ENCODE measurements at places on chromosomes 3 and 15. TPM values are rescaled to one million over a fixed set of nuclear protein-coding genes. Genes with fewer than 3 reads are reported as not detected.

DNA sequence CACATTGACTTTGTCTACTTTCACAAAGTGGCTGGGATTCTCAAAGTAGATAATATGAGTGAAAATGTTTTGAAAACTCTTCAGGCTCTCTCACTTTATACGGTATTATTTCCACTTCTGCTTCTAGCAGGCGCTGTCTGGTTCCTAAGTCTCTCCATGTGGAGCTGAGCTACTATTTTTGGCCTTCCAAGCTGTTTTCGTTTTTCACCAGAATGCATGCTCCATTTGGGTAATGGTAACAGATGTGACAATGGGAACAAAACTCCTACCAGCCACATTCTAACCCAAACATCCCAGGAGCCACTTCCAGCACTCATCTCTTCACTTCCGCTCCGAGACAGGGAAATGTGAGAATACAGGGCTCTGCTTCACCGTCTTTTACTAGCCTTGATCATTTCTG is 586.7 kb downstream of the NTRK3 start:
- H3K27me3 ChIP-seq: no peaks in the 10 kb centered on the region
- no peaks in the 10 kb centered on the region for H3K4me1 ChIP-seq
- no peak overlapping the region for H3K27ac ChIP-seq
- DNase-seq: no peak

- H3K27me3 ChIP-seq: no peaks in the 10 kb centered on the region
- H3K4me3 ChIP-seq: peak overlapping the region; percentile 64
- no peaks in the 10 kb centered on the region for H3K36me3 ChIP-seq
- H3K4me1 ChIP-seq: peaks cover 9% of the 10 kb centered on the region
- peak overlapping the region; percentile 76 for H3K27ac ChIP-seq
Observed at GRCh38 chr3:98733053-98733811, 29.9 kb upstream of the ST3GAL6 start.

DNA sequence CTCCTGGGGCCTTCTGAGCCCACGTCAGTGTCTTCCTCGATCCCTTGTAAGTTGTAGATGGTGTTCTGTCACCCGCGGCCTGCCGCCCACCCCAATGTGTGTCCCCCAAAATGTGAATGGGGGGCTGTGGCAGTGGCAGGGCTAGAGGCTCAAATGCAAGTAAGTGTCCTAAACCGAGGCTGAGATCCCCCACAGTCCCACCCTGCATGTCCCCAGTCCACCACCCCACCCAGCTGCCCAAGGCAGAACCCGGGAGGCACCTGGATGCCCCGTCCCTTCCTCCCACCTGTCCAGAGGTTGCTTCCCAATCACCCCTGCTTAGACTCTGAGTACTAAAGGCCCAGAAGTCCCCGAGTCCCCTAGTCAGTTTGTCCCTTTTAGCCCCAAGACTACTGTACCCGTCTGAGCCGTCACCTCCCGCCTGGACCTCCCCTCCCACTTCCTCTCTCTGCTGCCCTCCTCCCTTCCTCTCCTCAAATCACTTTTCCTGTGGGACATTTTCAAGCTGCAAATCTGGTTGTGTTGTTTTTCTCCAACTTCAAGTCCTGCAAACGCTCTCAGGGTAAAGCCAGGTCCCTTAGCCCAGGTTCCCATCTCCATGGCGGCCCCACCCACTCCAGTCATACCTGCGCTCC is 11.8 kb upstream of the PLXND1 start:
- no peaks in the 10 kb centered on the region for H3K27me3 ChIP-seq
- DNase-seq: no peak
- no peaks in the 10 kb centered on the region for H3K36me3 ChIP-seq
- H3K4me3 ChIP-seq: no peak overlapping the region
- H3K27ac ChIP-seq: peak overlapping the region; percentile 56

GRCh38 chr3:177932750-177933660 is 603.2 kb upstream of the KCNMB2 start:
- H3K27ac ChIP-seq: no peak overlapping the region
- no peaks in the 10 kb centered on the region for H3K36me3 ChIP-seq
- H3K4me3 ChIP-seq: no peak overlapping the region
- peaks cover 23% of the 10 kb centered on the region for H3K4me1 ChIP-seq
- no peak for DNase-seq
- H3K27me3 ChIP-seq: no peaks in the 10 kb centered on the region

DNA sequence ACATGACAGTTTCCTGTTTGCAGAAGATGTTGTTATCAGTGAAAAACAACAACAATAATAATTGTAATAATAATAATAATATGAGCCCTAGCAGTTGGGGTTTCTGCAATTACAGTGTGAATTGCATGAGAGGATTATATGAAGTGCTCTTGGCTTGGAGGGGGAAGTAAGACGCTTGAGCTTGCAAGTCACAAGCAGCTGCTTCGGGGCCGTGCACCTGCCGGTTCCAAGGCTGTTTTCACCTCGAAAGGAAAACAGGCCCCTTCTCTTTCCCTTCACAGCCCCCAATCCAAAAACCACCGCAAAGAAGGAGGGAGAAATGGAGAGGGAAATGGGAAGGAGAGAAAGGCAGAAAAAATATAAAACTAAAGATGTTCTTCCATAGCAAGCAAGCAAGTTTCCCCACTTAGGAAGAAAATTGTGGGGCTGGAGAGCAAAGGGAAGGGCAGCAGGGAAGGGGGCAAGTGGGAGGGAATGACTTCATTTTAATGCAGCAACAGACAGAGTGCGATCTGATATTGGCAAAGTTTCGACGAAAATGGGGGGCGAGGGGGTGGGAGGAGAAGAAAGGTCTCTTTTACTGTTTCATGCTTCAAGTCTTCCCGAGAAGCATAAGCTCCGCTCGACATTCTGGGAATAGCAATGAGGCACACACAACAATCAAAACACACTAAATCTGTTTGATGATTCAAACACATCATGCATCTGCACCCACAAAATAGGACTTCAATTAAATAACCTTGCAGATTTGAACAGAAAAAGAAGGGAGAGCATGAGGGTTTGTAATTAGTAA is 284.2 kb upstream of the ATP11B start:
- H3K27ac ChIP-seq: no peak overlapping the region
- H3K4me1 ChIP-seq: no peaks in the 10 kb centered on the region
- H3K4me3 ChIP-seq: no peak overlapping the region
- H3K36me3 ChIP-seq: no peaks in the 10 kb centered on the region
- H3K27me3 ChIP-seq: no peaks in the 10 kb centered on the region

- H3K27me3 ChIP-seq: no peaks in the 10 kb centered on the region
- DNase-seq: no peak
- no peaks in the 10 kb centered on the region for H3K4me1 ChIP-seq
- H3K27ac ChIP-seq: no peak overlapping the region
Observed at GRCh38 chr3:125072301-125072700, 16.5 kb upstream of the HEG1 start.

DNA sequence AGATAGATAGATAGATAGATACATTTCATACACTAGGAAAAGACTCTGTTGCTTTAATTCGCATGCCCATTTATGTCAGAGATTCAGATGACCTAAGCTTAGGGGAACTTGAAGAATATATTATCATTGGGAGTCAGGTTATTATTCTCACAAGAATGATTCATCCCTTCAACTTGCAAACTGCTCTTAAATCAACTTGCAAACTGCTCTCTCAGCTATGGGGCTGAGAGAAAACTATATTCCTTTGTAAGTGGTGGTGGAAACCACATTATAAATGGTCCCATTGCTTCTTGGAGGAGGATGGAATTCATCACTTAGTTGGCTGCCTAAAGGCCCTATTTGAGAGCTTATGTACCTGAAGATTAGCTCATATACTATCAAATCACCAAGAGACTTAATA is 160.9 kb upstream of the STAC start:
- no peak for DNase-seq
- peaks cover 17% of the 10 kb centered on the region for H3K4me1 ChIP-seq
- H3K36me3 ChIP-seq: no peaks in the 10 kb centered on the region
- H3K27ac ChIP-seq: no peak overlapping the region
- H3K4me3 ChIP-seq: no peak overlapping the region

- H3K4me3 ChIP-seq: no peak overlapping the region
- DNase-seq: no peak
- no peak overlapping the region for H3K27ac ChIP-seq
- peaks cover 10% of the 10 kb centered on the region for H3K4me1 ChIP-seq
- no peaks in the 10 kb centered on the region for H3K36me3 ChIP-seq
Observed at GRCh38 chr3:193777524-193777923, 184.5 kb downstream of the OPA1 start.

- peaks cover 5% of the 10 kb centered on the region for H3K36me3 ChIP-seq
- no peaks in the 10 kb centered on the region for H3K27me3 ChIP-seq
- H3K4me1 ChIP-seq: no peaks in the 10 kb centered on the region
- H3K4me3 ChIP-seq: no peak overlapping the region
- no peak overlapping the region for H3K27ac ChIP-seq
Observed at GRCh38 chr3:197244751-197245150, 53.7 kb downstream of the DLG1 start.

ZNF662 gene
- 5.8 TPM for total RNA-seq

RASL12 gene
- total RNA-seq: 215 TPM

- H3K27me3 ChIP-seq: no peaks in the 10 kb centered on the region
- H3K4me1 ChIP-seq: no peaks in the 10 kb centered on the region
- H3K36me3 ChIP-seq: no peaks in the 10 kb centered on the region
Observed at GRCh38 chr3:154668187-154668586, 238.2 kb upstream of the GPR149 start.

All from esophagus muscularis mucosa (tissue), 4 donors.